ENCODE measurements at places on chromosomes 5 and 9.

- DNase-seq, result no peak
Observed at GRCh38 chr5:96876292-96876850, at the start of gene ERAP2. ERAP2 (plus strand) TSS chr5:96876500; CDS start chr5:96879686, 3,186 bp downstream.

DNA sequence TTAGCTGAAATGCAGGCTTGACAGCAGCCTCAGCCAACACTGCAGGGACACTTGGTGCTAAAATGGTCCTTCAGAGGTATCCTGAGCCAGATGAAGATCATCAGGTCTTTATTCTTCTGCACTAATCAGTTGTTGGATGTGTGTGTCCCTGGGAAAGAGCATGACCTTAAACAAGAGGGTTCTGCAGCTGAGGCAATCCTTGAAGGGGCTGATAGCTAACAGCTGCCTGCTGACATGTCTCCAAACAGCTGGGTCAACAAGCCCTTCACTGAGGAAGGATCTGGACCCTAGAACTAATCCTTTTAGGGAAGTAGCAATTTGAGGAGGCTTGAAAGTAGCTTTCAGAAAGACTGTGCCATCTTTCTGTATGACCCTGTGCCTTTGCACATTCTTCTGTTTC lies 376.3 kb upstream of the ACTBL2 start:
- no peak for DNase-seq

- no peak for DNase-seq
Observed at GRCh38 chr9:122656378-122656777, 1.0 kb downstream of the OR1B1 start.

- DNase-seq, result no peak
Observed at GRCh38 chr5:168420461-168420860, 65.8 kb upstream of the RARS1 start.

DNA sequence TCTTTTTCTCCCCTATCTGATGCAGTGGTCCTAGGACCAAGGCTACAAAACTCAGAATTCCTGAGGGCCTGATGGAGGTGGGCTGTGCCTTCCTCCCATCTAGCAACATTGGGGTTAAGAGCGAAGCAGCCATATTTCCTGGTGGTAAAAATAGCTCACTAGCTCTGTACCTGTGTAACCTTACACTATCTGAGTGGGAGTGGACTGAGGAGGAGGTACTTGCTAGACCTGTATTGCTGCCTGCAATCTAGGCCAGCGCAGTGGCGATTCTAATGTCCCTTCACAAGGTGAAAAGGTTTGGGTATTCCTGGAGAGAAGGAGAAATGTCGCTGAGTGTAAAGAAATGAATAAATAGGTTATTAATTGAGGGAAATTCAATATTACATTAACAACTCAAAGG lies 80.2 kb upstream of the LIFR start:
- no peak for DNase-seq

GRCh38 chr9:136787690-136788400 lies 3.3 kb upstream of the TMEM141 start:
- DNase-seq, result no peak

DNA sequence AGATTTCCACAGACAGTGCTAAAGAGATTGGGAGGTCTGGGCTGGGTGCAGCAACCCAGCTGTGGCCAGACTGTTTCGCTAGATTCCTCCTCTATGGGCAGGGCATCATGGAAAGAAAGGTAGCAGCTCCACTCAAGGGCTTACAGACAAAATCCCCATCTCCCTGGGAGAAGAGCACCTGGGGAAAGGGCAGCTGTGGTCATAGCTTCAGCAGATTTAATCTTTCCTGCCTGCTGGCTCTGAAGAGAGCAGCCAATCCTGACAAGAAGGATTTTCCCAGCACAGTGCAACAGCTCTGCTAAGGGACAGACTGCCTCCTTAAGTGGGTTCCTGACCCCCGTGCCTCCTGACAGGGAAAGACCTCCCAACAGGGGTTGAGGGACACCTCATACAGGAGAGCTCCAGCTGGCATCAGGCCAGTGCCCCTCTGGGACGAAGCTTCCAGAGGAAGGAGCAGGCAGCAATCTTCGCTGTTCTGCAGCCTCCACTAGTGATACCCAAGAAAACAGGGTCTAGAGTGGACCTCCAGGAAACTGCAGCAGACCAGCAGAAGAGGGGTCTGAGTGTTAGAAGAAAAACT lies 1379.3 kb upstream of the ACO1 start:
- no peak for DNase-seq

- DNase-seq, result no peak
Observed at GRCh38 chr9:113309204-113309813, 6.1 kb upstream of the RNF183 start.

DNA sequence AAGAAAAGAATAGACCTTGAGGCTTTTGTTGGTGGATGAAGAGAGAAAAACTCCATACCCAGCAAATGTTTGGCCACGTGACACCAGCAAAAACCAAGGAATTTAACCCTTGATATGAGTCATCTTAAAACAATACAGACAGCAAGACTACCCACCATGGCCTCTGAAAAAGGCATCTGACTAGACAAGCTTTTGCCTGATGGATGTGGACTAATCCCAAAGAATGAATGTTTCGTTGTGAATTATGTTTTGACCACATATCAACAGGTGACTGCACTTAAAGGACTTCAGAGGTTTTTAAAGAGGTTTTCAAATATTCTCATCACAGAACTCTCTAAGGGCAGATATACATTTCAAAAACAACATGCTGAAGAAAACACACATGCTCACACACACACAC lies 33.0 kb upstream of the SLC1A3 start:
- no peak for DNase-seq

Data from cortex of kidney (tissue), 1 donor.